ENCODE measurements at places on chromosomes 12 and 14. TPM values are rescaled to one million over a fixed set of nuclear protein-coding genes. Genes with fewer than 3 reads are reported as not detected.

GRCh38 chr12:98465950-98466602 is 49.3 kb upstream of the TMPO start:
- no peak for DNase-seq

- no peak for DNase-seq
Observed at GRCh38 chr14:75018694-75019093, 16.0 kb downstream of the EIF2B2 start.

- DNase-seq, result peak; percentile 39
Observed at GRCh38 chr12:1608713-1609119, 14.3 kb upstream of the FBXL14 start.

- no peak for DNase-seq
Observed at GRCh38 chr14:77250927-77251326, 20.1 kb downstream of the NGB start.

CBLN3 gene
- total RNA-seq, result 6.7 TPM

HEBP1 gene
- 1.3 TPM for total RNA-seq

GRCh38 chr12:109833307-109834189 is at the start of gene TRPV4:
Gene TRPV4, minus strand, starts transcription at chr12:109833398. Its CDS starts 18,602 bp downstream, at chr12:109814796.
- no peak for DNase-seq

DNA sequence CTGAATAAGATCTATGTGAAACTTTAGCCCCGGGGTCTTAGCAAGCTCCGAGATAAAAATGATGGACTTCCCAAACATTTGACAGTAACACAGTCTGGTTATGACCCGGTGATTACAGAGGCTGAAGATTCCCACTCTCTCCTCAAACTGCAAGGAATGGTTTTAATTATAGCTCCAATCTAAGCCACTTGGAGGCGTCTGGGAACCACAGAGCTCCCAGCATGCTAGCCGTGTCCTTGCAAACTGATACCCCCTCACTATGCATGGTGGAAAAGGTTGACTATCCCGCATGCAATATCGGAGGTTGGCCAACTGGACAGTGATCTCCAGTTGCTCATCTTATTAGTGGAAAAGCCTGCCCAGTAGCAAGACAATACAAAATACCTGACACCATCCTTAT is 76.5 kb upstream of the GRIN2B start:
- DNase-seq, result no peak

- DNase-seq, result no peak
Observed at GRCh38 chr12:64057706-64058105, 164.4 kb downstream of the KICS2 start.

GRCh38 chr14:20657216-20658211 is 16.0 kb upstream of the OR6S1 start:
- no peak for DNase-seq

- DNase-seq, result no peak
Observed at GRCh38 chr14:105154476-105154871, 14.1 kb downstream of the JAG2 start.

DNA sequence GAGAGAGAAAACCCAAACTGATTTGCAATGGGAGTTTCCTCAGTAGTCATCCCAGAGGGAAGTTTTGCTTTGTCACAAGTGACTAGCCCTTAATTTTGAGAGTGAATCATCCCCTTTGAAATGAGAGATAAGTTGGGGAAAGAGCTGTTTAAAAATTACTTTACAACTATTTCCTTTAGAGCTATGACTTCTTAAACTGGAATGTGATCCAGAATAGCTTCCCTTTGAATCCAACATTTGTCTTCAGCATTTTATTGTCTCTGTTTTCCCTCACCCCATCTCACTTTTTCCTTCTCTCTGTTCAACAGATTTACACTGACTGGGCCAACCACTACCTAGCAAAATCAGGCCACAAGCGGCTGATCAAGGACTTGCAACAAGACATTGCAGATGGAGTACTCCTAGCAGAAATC is 109.3 kb downstream of the NAV3 start:
- DNase-seq, result no peak

DNA sequence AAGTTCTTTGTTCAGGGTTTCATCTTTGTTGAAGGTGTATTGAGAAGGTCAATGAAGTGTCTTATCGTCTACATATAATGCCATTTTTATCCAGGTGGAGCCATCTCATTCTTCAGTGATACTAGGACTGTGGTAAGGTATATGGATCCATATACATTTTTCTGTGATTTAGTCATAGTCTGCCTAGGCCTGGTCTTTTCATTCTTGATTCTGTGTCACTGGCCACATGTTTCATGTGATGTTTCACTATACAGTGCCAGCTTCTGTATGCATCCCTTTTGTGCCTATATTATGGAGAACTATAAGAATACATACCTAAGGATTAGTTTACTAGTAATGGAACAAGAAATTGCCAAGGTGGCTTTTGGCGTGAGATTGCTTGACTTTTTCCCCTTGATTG is 40.5 kb downstream of the VEZT start:
- DNase-seq, result no peak

GRCh38 chr12:109727039-109727723 is 13.6 kb downstream of the FAM222A start:
- no peak for DNase-seq

AVPR1A gene
- not detected for total RNA-seq

MYH6 gene
- not detected for total RNA-seq

DNA sequence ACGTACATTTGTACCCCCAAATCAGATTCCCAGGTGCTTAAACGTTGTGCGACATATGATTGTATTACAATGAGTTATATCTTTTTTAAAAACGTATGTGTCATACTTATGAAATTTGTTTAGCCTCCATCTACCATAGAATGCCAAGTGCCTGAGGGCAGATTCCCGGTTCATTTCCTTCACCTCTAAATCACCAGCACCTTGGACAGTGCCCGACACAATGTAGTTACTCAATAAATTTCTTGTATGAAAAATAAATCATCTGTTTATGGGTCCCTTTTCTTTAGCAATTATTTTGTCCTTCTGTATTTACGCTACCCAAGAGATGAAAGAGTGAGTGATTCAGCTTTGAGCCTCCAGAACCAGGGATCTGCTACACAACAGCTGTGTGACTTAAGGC is 157.4 kb downstream of the TBX5 start:
- DNase-seq, result no peak

DNA sequence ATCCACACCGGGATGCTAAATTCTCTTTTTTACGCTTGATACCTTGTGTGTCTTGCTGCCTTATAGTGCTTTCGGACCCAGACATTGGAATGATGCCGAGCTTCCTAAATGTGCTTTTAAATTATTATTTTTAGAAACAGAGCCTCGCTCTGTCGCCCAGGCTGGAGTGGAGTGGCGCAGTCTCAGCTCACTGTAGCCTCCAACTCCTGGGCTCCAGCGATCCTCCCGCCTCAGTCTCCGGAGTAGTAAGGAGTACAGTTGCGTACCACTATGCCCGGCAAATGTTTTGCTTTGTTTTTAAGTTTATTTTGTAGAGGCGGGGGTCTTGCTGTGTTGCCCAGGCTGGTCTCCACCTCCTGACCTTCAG is 489 bp upstream of the EML5 start:
- DNase-seq, result no peak

- DNase-seq, result no peak
Observed at GRCh38 chr12:95949477-95950206, 6.5 kb downstream of the AMDHD1 start.

SAMD4A gene
- total RNA-seq, result 0.55 TPM

GRCh38 chr14:89442280-89442679 is 25.2 kb upstream of the FOXN3 start:
- no peak for DNase-seq

- peak; percentile 4 for DNase-seq
Observed at GRCh38 chr14:90758959-90759358, 57.3 kb downstream of the TTC7B start.

DNA sequence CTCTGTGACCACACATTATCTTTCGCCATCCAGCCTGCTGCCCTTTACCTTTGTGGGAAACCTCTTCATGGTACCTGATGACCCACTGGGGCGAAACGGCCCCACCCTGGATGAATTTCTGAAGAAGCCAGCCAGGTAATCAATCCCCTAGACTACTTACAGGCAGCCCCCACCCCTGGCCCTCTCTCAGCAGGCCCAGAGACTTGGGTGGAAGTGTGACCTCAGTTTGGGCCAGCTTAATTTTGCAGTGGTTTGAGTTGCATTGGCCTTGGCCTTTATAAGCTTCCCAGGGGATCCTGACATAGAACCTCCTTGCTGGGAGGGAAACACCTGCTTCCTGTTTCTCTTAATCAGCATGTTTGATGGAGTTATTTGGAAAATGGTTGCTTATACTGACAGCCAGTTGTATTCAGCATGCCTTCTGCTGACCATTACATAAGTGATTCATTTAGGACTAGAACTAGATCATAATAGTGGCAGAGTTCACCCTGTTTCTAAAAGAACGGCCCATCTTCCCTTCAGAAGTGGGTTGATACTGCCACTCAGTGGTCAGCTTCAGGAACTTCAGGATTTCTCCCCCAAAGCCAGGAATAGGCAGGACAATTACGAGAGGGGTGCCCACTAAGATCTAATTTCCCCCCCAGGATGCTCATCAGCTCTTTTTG is 6.1 kb downstream of the SDR39U1 start:
- DNase-seq, result peak; percentile 76

ZFHX2 gene
- 1.8 TPM for total RNA-seq

- DNase-seq, result no peak
Observed at GRCh38 chr12:84661786-84662185, 250.8 kb downstream of the SLC6A15 start.

C3AR1 gene
- not detected for total RNA-seq
